NCI-H524 (cell line): ENCODE measurements at places on chromosomes 13 and 19.
A peak's percentile ranks its signal among the peaks of the same experiment; 100 is the strongest.

DNA sequence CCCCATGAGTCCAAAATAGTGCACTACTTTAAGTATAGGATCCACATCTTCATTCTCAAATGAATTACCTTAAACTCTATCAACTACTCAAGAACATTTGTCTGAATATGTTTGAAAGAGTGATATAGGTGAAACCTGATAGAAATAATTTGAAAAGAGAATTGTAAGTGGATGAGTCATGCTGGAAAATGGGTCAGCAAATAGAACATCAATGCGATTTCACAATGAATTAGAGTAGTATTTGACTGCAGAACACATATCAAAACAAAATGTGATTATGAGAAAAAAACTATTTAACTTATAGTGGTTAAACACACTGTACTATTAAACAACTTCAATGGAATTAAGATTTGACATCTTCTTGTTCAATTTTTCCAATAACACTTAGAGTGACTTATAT, 300.6 kb upstream of the KLHL1 start:
- DNase-seq, result no peak

- DNase-seq, result no peak
Observed at GRCh38 chr19:48094129-48094854, 16.3 kb downstream of the PLA2G4C start.

DNA sequence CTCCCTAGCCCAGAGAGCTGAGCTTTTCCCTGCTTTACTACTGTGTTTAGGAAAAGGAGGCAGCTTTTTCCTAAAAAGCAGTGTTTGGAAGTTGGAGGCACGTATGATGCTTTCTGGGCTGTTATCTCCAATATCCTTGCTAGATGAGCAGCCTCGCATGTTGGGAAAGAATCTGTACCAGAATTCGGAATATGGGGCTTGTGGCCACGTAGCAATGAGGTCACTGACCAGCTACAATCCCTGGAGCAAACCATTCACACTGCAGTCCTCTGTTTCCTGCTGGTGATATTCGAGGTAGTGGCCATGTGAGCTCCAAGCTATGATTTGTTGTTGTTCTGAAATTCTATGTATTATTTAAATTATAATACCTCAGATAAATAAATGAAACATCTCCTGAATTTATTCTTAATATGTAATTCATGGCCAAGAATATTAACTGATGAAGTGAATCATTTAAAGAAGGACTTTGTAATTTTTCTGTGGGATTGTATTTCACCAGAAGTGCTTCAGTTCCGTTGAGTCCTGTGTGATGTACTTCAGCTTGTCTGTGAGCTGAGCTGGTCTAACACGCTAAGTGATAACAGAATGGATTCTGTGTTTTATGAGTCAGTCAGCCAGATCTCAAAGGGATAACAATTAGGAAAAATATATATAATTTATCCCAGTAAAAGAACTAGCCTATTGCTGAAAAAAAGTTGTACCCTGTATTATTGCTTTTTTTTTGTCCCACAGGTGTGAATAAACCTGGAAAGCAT, 319.5 kb downstream of the SHISA2 start:
- DNase-seq, result no peak

- no peak for DNase-seq
Observed at GRCh38 chr19:51891193-51891747, 3.5 kb upstream of the ZNF577 start.

DNA sequence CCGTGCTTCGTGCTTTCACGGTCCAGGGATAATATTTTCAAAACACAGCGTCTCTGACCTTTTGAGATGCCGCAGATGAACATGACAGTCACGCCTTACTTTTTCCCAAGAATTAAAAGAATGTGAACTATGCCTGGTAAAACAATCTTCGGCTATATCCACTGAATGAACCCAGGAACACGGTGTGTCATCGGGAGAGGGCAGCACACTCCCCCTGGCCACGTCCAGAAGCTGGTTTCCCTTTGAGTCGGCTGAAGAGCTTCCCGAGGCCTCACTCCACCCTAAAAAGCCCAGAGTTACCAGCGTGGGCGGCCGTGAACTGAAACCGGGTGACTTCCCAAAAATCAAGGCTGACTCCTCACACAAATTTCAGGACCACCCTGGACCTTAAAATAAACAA, 22.9 kb upstream of the SHISA2 start:
- DNase-seq, result no peak

DNA sequence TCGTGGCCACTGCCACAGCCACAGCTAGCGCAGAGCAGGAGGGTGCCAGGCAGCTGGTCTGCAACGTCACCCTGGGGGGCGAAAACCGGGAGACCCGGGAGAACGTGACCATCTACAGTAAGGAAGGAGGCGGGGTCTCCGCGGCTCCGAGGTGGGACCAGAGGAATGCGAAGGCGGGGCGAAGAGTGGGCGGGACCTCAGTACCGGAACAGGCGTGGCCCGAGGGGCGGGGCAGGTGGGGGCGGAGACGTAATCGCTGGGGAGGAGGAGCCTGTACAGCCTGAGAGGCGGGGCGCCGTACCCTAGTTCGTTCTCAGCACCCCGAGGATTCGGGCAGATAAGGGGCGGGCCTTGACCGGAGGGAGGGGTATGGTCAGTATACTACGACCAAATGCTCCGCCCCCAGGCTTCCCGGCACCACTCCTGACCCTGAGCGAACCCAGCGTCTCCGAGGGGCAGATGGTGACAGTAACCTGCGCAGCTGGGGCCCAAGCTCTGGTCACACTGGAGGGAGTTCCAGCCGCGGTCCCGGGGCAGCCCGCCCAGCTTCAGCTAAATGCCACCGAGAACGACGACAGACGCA, 2.5 kb downstream of the ICAM5 start:
- DNase-seq, result no peak

- DNase-seq, result peak; percentile 90
Observed at GRCh38 chr19:47097396-47098201, 16.0 kb downstream of the ZC3H4 start.

GRCh38 chr19:51196181-51196580, 28.7 kb upstream of the CD33 start:
- no peak for DNase-seq

GRCh38 chr13:39877134-39877533, 221.7 kb downstream of the COG6 start:
- no peak for DNase-seq

DNA sequence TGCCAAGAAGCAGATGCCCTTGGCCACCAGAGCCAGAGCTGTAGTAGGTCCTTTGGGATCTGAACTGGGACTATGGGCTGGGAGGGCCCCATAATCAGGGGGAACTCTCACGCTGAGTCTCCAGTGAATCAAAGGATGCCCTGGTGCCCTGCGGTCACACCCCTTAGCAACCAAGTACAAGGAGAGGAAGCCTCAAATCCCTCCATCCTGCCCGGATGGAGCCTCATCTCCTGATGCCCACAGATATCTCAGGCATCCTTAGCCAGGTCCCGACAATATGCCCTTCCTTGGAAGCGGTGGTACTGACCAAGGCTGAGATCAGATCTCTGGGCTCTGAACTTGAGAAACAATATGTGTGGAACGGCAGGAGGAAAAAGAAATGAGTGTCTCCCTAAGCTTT, 1.7 kb downstream of the PLEKHA4 start:
- no peak for DNase-seq

GRCh38 chr19:50959731-50960500, 7.1 kb upstream of the KLK5 start:
- no peak for DNase-seq

DNA sequence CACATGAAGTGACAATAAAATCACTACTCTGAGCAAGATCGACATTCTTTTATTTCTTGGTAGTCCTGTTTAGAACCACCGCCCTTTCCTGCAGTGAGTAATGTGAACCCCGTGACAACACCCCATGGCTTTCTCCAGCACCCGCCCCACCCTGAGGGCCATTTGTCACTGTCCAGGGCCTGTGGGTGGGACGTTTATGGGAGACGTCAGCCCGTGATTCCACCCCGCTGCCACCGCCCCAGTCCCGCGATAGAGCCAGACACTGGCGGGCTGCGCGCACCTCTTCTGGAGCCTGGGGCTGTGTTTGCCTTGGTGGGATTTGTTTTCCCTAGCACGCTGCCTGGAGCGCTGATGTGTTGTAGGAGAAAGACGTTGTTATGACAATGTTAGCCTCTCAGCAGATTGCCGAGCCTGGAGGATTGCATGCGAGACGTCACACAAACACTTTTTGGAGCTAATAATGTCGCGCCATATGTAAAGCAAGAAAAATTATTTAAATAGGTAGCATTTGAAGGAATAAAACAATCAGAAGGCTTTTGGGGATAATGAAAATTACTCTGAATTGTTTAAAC, 263.7 kb downstream of the TEX29 start:
- DNase-seq, result no peak

- DNase-seq, result no peak
Observed at GRCh38 chr13:21684576-21684975, 13.7 kb downstream of the FGF9 start.

GRCh38 chr13:64697226-64697625, 2532.9 kb downstream of the PCDH9 start:
- DNase-seq, result no peak

DNA sequence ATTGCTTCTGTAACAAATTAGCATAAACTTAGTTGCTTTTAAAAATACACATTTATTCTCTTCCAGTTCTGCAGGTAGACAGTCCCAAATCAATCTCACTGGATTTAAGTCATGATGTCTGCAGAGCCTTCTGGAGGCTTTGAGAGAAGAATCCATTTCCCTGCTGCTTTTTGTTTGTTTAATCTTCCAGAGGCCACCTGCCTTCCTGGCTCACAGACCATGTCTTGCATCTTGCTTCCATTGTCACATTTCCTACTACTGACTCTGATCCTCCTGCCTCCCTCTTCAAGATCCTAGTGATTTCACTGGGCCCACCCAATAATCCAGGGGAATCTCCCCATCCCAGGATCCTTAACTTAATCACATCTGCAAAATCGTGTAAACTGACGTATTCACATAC, 473.3 kb downstream of the ITGBL1 start:
- DNase-seq, result peak; percentile 62

GRCh38 chr19:51799034-51799773, 4.2 kb downstream of the FPR3 start:
- DNase-seq, result no peak

GRCh38 chr19:2850256-2850925, 9.1 kb downstream of the ZNF555 start:
- DNase-seq, result no peak

DNA sequence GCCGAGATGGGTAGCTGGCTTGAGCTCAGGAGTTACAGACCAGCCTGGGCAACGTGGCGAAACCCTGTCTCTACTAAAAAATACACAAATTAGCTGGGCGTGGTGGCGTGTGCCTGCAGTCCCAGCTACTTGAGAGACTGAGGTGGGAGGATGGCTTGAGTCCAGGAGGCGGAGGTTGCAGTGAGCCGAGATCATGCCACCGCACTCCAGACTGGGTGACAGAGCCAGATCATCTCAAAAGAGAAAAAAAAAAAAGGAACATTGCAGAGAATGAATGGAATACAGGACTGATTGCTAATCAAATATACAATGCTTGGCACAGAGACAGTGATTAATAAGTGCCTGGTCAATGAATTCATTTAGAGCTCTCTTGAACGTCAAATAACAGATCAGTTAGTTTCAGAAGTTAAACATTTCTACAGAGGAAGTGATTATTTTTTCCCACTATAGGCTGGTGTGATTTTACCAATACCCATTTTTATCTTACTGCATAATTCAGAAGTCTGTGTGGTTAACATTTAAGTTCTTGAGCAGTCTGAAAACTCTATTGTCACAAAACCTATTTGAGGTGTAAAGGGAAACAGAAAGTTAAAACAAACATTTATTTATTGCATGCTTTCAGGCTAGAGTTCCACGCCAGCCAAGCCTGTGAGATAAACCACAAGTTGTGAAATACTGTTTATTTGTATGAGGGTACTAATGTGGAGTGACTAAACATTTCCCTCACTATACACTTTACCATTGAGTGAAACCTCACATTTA, 7.7 kb upstream of the TBC1D4 start:
- no peak for DNase-seq

GRCh38 chr19:38550376-38550775, 67.4 kb downstream of the MAP4K1 start:
- no peak for DNase-seq

DNA sequence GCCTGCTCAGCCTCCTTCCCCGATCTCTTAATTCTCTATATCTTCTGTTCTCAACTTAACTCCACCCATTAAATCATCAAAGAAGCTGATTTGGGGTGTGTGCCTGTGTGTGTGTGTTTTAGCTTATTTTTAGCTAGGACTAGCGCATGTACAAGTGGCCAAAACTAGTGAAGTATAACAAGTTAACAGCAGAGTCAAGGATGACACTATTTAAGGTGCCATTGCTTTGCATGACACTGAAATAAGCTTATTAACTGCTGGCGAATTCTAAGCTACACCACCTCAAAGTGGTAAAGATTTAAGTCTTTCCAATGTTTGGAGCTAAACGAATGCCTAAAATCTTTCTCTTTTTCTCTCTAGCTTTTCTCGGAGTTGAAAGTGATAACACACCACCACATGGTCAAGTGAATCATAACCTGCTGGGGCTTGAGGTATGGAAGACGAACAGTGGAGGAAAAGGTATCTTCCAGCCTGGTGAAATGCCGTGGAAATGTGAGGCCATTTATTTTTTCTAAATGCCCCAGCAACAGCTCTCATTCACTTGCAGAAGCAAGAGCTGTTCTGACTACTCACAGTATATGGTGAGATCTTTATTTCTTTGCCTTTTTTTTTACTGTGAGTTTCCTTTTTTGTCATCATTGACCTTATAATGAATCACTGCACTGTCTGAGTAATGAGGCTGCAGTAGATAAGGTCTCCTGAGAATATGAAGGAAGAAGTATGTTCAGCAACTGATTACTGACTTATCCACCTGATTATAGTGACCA, 570.3 kb downstream of the PCDH9 start:
- DNase-seq, result no peak

GRCh38 chr13:31111136-31111535, 50.6 kb downstream of the HSPH1 start:
- DNase-seq, result no peak

- no peak for DNase-seq
Observed at GRCh38 chr13:23996456-23996855, 99.2 kb upstream of the C1QTNF9B start.
